ENCODE measurements at places on chromosomes 7 and 10.
A peak's percentile ranks its signal among the peaks of the same experiment; 100 is the strongest.

GRCh38 chr7:97096661-97097060 is 20.8 kb upstream of the SDHAF3 start:
- DNase-seq = no peak

DNA sequence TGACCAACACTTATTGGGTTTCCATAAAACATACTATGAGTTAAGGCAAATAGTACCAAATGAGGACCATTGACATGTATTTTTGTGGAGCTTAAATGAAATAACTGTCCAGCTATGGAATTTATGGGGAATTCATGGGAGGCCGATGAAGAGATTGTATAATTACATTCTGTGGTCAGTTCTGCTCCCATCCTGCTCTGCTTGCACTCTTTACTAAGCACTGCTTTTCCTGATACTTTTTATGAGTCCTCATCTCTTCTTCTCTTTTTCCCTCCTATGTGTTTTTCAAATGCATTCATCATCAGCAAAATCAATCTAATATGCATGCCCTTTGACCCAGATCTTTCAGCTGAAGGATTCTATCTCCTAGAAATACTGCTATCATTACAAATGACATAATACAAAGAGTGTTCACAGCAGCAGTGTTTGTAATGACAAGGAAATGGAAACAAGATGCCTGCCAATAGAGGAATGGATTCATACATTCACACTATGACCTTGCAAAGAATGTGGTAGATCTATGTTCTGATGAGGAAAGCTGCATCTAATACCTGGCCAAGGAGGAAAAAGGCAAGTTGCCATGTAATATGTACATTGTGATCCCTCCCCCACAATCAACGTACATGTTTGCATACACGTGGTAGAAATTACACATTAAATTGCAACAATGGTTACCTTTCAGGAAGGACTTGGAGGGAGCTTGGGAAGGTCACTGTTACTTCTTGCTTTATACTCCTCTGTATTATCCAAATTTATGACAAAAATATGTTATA is 73.9 kb downstream of the PCGF5 start:
- DNase-seq = no peak

- no peak for DNase-seq
Measured at GRCh38 chr10:36946598-36946997, 178.8 kb upstream of the ANKRD30A start.

GRCh38 chr7:158374586-158374985 is 213.0 kb downstream of the PTPRN2 start:
- DNase-seq = no peak

DNA sequence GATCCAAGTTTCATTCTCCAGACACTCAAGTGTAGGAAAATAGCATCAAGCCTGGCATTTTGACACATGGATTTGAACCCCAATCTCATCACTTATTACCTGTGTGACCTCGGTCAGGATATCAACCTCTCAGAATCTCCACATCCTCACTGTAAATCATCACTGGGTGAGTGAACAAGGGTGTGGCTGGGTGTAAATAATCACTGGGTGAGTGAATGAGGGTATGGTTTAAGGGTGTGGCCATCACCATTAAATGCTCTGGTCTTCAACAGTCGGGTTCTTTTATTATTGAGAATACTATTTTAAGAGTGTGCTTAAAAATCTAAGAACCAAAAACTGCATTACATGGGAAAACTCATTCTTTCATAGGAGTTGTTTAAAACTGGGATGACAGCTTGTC is 200.1 kb downstream of the DOCK4 start:
- no peak for DNase-seq

DNA sequence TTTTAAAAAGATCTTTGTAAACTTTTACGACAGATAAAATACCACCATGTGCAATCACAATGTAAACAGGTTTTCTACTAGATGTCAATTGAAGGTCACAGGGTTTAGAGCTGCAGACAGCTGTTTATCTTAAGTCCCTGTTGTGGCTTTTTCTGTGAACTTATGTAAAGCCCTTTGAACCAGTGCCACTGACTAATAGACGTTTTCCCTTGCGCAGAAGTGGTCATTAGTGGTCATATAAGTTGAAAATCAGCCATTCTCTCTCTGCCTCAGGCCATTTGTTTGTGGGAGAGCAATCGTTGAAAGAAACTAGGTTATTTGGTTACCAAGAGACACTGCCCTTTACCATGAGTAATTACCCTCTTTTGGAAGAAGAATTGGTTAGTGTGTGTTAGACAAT is 23.9 kb downstream of the CACNB2 start:
- peak; percentile 4 for DNase-seq

DNA sequence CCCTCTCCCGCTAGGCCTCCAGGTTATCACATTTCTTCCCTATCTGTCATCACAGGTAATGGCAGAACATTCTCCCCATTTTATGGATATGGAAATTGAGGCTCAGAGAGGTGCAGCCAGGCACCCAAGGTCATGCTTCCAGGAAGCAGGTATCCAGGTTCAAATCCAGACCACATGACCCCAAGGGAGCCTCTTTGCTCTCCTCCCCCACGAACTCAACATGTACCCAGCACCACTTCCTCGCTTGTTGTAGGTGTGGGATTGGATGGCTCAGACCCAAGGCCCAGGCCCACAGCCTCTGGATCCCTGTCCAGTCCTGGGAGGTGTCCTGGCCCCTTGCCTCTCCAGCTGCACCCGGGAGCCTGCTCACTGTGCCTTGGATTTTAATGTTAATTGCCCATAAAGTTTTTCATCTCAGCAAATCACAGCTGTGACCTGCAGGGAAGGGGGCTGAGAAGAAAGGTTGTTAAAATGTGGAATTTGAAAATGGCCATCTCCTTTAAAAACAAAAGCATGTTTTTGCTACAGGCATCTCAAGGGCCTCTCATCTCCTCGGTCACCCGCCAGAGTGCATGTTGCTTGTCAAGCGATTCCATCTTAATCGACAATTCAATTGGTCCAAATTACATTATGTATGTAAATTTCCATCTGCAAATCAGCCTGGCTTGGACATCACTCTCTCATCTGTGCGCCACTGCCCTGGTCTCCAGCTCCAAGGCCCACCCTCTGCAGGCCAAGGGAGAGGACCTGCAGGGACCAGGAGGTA is 205.4 kb upstream of the ZMIZ1 start:
- no peak for DNase-seq

DNA sequence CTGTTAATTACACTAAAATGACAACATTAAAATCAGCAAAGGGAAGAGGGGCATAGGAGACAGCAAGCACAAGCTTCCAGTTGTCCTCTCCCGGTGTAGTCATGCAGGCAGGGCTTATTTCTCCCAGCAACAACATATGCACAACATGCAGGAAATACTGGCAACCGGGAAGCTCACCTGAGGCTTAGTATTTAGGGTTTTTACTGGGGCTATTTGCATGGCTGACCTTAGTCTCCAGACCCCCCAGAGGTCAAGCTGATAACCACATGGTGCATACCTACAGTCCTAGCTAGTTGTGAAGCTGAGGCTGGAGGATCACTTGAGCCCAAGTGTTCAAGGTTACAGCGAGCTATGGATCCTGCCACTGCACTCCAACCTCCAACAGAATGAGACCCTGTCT is 12.8 kb upstream of the JMJD1C start:
- DNase-seq = no peak

DNA sequence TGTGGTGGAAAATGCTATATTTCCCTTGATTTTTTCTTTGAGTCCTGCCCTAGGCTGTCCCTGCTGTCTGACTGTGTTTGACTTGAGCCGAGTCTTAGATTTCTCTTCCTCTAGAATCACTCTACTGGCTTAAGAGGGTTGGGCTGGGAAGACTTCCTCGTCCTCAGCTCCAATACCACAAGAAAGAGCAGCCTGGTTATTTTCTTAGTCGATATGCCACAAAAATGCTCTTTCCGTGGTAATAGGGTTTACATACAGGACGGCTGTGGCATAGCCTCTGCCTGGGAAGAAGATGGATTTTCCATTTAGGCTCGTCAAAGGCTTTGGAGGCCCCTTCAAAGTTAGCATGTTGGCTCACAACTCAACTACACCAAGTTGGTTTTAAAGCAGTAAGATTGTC is 212.0 kb upstream of the IGFBP3 start:
- DNase-seq = no peak

DNA sequence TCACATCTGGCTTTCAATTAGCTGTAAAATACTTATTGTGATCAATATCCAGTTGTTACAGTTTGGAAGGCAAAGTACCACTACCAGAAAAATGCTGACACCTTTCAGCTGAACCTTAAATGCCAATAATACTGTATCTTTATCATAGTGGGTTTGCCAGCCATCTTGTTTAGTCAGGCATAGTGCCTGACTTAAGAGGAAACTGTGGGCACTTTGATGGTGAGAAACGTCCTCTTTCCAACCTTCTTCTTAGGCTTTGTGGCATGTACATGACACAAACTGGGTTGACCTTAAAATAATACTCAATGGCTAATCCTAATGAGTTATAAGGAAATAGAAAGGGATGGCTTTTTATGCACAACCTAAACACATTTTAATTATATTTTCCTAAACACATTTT is 52.3 kb upstream of the PRR15 start:
- DNase-seq = no peak

DNA sequence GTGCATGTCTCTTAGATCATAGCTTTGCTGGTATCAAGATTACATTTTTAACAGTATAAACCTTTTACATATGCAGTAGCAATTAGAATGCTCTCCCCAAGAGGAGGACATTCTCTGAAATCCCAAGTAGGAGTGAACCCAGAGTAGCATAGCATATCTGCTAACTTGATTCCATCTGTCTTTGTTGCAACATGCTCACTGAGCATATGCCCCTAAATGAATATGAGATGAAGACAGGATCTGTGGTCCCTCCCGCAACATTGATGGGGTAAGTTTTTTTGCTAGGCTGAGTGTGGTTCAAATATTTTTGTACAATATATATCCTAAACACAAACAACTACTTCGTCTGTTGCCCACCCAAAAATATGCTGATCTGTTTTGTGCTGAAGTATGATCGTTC is 534.2 kb upstream of the C7orf33 start:
- no peak for DNase-seq

DNA sequence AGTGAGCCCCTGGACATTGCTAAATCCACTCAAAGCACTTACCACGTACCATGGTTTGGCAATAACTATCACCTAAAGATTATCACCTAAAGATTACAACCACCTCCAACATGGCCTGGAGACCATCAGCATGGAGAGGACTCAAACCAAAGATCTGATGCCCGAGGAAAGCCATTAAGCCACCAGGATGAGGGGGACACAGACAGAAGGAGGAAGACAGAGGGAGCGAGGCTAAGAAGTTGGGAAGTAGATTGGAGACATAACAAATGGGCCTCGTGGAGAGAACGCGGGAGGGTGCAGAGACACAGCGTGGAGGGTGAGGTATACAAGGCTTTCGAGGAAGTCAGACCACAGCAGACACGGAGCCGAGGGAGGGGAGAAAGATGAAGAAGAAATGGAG is 700.2 kb downstream of the PARD3 start:
- DNase-seq = no peak

DNA sequence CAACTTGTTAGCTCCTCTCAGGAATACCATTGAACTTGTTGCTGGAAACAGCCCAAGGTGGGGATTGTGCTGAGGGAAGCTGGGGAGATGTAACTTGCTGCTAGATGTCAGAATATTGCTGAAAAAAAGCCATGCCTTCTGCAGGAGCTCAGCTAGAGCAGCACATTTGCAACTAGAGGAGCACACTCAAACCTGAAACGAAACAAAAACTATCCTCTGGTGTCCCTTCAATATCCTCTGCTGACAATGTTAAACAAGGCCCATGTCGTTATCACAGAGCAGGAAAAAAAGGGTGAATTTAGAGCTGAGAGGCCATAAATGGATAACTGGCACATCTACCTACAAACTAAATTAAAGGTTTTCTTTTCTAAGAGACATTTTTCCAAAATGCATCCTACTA is 53.7 kb upstream of the MACC1 start:
- no peak for DNase-seq

GRCh38 chr7:66050337-66050957 is 25.2 kb upstream of the ASL start:
- no peak for DNase-seq

DNA sequence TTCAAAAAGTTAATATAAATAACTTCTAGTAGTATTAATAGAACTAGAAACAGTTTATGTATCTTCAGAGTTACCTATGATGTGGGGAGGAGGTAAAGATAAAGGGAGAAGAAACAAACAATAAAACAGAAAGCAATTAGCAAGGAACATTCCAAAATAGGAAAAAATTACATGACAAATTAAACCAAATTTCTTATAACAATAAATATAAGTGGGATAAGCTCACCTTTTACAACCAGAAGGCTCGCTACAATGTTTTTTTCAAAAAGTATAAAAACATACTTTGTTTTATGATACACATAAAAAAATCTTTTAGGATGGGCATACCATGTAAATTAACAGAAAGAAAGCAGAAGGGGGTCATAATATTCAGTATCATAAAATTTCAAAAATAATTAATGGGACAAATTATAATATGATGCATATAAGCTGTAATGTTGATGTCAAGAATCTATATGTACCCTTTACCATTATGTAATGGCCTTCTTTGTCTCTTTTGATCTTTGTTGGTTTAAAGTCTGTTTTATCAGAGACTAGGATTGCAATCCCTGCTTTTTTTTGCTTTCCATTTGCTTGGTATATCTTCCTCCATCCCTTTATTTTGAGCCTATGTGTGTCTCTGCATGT is 31.8 kb downstream of the GLCCI1 start:
- DNase-seq = no peak

GRCh38 chr10:67088036-67088435 is 162.2 kb downstream of the LRRTM3 start:
- peak; percentile 14 for DNase-seq

- DNase-seq = peak; percentile 99
Measured at GRCh38 chr7:80722616-80723195, 84.3 kb downstream of the CD36 start.

DNA sequence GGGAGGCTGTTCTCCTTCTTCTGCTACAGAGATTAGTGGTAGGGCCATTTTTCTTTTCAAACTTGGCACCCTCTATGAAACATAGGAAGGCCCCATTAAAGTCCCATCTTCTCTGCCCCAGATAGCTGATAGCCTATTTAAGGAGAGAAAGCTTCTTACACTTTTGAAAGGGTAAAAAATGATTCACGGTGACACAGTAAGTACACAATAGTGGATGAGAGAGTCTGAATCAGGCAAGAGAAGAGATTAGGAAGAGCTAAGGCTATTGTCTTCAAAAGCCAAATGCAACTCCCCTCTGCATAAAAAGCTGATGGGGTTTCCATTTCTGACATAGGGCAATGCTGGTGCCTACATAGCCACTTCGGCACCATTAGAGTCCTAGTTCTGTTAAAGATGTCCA is 3.6 kb downstream of the INA start:
- DNase-seq = no peak

DNA sequence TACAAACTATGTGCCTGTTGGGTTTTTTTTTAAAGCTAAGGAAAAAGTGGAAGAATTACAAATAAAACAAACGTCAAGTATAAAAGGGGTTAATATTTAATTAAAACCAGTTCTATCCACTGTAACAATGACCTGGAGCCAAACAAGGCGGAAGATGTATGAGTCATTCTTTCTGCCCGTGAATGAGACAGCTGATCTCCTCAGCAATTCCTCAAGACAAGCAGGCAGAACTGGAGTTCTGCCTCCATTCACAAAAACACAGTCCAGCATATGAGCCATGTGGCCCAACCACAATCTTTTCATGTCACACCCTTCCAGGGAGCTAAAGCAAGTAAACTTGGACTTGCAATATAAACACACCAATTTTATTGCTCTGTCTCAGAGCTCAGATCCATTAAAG is 8.4 kb downstream of the ETV1 start:
- DNase-seq = peak; percentile 100

All from renal cortical epithelial cell (primary cell).